Activated B cell treated with CpG ODN at 0.5 μM for 24 hours (primary cell): ENCODE measurements at places on chromosomes 12 and 14. TPM values are rescaled to one million over a fixed set of nuclear protein-coding genes. Genes with fewer than 3 reads are reported as not detected.

DNA sequence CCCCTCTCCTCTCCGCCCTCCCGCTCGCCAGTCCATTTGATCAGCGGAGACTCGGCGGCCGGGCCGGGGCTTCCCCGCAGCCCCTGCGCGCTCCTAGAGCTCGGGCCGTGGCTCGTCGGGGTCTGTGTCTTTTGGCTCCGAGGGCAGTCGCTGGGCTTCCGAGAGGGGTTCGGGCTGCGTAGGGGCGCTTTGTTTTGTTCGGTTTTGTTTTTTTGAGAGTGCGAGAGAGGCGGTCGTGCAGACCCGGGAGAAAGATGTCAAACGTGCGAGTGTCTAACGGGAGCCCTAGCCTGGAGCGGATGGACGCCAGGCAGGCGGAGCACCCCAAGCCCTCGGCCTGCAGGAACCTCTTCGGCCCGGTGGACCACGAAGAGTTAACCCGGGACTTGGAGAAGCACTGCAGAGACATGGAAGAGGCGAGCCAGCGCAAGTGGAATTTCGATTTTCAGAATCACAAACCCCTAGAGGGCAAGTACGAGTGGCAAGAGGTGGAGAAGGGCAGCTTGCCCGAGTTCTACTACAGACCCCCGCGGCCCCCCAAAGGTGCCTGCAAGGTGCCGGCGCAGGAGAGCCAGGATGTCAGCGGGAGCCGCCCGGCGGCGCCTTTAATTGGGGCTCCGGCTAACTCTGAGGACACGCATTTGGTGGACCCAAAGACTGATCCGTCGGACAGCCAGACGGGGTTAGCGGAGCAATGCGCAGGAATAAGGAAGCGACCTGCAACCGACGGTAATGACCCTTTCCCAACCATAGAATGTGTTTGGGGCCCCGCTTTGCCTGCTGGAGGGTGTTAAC lies 615 bp downstream of the CDKN1B start:
- DNase-seq, result peak; percentile 32

GRCh38 chr12:114679942-114680341 lies 4.0 kb downstream of the TBX3 start:
- no peak for DNase-seq

DNA sequence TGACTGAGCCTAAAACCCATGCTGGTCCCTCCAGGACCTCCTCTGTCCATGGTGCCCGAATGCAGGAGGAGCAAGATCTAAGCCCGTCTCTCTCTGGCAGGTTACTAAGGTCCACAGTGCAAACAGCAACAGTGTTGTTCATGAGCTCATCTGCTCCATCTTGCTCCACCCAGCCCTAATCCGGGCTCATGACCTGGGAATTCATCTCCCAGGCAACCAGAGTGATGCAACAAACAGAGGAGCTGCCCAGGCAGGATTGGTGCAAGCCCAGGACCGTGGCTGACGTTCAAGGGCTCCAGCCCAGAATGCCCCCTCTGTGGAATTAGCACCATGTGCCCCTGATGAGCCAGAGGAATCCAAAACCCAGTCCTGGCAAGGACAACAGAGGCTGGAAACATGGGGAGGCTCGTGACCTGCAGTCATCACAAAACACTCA lies 29.9 kb downstream of the HSPB8 start:
- no peak for DNase-seq

DNA sequence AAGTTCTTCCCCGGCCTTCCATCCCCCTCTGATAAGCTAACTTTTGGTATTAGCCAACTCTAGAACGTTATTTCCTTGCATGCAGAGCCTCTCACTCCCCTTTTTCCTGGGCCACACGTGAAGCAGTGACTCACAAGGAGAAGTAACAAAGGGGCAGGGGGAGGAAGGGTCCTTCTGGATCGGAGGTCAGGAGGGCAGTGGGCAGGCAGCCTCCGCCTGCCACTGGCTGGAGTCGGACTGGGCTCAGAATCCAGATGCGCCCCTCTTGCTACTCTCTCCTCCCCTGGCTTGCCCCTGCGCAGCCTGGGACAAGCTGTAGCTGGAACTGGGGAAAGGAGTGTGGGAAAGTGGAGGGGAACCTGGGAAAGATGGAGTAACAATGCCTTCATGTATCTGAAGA lies 55.0 kb downstream of the TPCN1 start:
- DNase-seq, result no peak

DNA sequence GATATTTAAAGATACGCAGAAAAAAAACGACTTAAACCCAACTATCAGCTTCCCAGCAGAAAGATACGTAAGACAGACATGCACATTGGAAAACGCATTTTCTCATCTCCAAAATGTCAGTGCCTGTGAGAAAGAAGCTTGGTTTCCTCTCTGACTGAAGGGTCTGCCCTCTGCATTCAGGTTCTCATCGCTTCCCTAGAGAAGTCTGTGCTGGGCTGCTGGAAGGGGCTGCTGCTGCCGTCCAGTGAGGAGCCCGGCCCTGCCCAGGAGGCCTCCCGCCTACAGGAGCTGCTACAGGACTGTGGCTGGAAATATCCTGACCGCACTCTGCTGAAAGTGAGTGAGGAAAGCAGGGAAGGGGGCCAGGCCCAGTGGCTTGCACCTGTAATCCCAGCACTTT lies 4.7 kb upstream of the PFDN5 start:
- no peak for DNase-seq

Gene ARMH4
- total RNA-seq, result not detected in 2 replicates

Gene METTL1
- 32.2 and 40.7 TPM in 2 replicates for total RNA-seq

Gene YY1
- 72.6 and 79.2 TPM in 2 replicates for total RNA-seq
